ENCODE measurements at places on chromosomes 7 and 10.
A peak's percentile ranks its signal among the peaks of the same experiment; 100 is the strongest.

DNA sequence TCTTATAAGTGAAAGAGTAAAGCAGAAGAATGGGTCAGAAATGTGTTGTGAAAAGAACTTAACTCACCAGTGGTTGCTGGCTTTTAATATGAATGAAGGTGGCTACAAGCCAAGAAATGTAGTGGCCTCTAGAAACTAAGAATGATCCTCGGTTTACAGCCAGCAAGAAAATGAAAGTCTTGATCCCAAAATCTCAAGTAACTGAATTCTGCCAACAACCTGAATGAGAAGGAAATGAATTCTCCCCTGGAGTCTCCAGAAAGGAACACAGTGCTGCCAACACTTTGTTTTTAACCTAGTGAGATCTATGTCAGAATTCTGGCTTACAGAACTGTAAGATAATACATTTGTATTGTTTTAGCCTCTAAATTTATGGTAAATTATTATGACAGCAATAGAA, 193.0 kb downstream of the FZD1 start:
- no peak for DNase-seq

GRCh38 chr7:124532166-124532565, 233.4 kb downstream of the GPR37 start:
- DNase-seq = no peak

DNA sequence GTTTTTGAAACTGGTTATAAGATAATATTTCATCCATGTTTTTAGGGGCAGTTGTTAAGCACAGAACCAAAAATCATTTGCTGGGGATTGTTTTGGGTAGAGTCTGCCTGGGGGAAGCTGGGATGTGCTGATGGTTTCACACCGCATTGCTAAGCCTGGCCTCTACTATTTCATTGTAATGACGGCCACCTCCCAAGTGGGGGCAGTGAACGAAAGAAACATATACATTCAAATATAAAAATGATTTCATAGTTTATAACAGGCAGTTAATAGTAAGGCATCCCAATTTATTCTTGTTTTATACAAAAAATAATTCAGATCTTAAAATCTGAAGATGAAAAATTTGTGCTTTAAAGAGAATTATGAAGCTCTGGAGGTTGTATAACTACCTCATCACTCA, 750.8 kb downstream of the REEP3 start:
- DNase-seq = no peak

GRCh38 chr10:129472696-129473555, 5.9 kb downstream of the MGMT start:
- DNase-seq = no peak

- DNase-seq = peak; percentile 27
These were observed 108.7 kb downstream of the NRBF2 start for GRCh38 chr10:63241841-63242281.

DNA sequence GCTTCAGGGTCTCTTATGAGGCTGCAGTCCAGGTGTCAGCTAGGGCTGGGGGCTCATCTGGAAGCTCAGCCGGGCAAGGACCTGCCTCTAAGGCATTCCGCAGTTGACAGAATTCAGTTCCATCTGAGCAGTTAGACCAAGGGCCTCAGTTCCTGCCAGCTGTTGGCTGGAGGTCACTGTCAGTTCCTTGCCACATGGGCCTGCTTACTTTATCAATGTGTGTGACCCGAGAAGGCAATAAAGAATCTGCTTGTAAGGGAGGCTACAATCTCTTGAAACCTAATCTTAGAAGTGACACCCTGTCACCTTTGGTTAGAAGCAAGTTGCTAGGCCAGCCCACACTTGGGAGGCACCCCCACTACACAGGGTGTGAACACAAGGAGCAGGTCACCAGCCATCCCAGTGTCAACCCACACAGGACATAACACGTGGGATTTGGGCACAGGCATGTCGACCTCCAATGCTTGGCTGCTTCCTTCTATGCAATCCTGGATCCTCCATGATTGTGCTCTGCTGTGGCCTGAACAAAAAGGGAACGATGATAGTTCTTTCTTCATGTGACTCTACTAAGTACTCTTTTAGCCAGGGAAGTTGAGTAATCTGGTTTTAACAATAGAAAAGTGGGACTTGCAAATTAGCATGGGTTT, 41.8 kb downstream of the MTURN start:
- DNase-seq = no peak
